Breast epithelium (tissue), 4 donors: ENCODE measurements at places on chromosomes 7 and 10. TPM values are rescaled to one million over a fixed set of nuclear protein-coding genes. Genes with fewer than 3 reads are reported as not detected.

DNA sequence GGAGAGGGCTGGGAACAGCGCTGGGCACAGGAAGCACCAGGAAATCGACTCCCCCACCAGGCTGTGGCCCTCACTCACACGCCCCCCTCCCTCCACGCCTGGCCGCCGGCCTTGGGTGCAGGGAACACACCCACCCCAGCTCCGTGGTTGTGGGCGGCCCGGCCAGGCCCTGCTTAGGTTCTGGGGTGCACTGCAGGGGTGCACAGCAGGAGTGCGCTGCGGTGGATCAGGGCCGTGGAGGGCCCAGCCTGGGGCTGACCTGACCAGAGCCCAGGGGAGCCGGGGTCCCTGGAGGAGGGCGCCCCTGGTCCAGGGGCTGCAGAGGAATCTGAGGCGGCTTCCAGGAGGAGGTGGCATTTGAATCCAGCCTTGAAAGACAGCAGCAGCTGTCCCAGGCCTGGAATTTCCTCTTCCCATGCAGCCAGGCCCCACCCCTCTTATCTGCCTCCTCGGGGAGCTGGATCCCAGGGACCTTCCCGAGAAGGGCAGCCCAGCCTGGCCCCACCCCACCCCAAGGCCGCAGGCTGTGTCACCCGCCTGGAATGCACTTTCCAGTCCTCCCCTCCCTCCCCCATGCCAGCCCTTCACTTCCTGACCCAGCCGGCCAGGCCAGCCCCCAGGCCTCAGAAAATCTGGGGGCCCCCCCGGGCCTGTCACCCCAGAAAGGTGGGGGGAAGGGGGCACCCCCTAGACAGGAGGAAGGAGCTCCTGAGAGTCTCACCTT, 18.4 kb upstream of the PDGFA start:
- DNase-seq, result no peak

DNA sequence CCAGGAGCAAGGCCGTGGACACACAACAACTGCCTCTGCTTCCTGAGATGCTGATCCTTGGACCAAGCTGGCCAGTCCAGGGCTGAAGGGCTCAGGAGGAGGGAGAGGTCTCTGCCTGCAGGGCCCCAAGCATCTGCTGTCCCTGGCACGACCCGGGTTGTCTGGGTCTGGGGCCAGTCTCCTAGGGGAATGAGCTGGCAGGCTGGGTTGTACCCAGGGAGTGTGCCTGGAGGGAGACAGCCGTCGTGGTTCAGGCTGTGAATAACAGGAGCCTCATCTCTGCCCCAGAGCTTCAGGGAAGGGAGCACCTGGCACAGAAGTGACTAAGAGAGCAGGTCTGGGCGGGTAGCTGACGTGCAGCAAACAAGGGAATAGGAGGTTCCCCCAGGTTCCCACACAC, 17.9 kb upstream of the SERPINE1 start:
- DNase-seq, result no peak

The LDB1 gene
- total RNA-seq, result 29.6 TPM

DNA sequence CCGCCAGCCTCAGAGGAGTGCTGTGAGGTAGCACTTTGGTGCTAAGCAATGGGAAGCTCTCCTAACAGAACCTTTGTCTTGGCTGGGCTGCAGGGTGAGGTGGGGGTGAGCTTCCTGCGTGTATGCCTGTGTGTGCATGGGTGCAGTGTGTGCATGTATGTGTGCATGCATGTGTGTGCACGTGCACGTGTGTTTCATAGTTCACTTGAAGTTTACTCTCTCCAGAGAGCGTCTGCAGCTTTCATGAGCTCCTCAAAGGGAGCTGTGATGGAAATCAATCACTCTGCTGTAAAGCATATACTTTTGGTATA, 4.9 kb upstream of the ZNF467 start:
- DNase-seq, result no peak

DNA sequence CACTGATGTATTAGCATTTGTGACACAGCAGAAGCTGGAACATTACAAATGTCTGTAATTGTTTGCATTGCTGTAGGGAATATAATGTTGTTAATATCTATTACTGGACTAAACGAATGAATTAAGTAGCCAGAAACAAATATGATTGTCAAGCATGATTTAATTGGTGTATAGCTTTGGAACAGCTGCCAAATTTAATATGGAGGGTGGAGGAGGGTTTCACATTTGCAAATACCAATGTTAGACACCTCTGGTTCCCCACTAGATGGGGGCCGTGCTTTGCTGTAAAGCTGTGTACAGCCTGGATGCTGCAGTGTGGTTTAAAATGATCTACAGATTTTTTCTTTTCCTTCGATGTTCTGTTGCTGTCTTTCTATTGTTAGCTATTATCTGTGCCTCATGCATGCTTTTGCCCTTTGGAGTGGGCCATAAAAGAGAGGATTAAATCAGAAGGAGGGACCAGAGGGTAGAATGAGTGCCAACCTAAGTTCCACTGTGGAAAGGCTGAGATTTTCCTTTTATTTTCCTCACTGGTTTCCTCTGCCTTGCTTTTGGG, 23.1 kb downstream of the DNAJB9 start:
- DNase-seq, result no peak

The UBN2 gene
- 20.0 TPM for total RNA-seq

DNA sequence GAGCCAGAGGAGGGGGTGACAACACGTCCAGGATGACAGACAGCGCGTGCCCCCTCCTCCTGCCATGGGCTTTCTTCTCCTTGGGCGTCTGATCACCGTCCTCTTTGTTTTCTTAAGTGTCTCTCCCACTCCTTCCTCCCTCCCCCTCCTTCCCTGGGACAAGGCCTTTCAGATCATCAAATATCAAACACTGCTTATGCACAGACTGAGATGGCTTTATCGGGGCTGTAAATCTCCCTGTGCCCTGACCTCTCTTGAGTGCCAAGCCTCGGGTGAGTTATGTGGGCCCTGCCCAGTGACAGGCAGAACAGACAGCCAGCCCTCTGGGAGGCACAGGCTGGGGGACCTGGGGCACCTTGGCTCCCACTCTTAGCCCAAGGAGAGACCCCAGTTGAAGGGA, 116.4 kb downstream of the C10orf105 start:
- DNase-seq, result no peak

GRCh38 chr10:115963848-115964247, 309.2 kb downstream of the GFRA1 start:
- no peak for DNase-seq

GRCh38 chr7:134941952-134942351, 44.4 kb upstream of the AGBL3 start:
- DNase-seq, result no peak

DNA sequence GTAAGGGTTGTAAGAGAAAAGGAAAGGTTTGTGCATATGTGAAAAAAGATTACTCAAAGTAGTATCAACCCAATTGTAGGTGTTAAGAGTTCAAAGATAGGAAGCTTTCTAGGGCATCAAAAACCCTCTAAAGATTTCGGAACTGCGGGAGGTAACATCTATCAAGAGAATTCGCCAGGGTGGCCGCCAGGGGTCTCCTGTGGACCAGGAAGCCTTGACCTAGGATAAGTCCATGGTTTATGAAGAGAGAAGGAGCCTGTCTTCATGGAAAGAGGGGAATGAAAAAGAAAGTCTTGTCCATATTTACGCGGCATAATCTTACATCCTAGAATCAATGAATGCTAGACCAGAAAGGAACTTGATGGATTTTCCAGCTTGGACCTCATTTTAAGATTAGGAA, 140.7 kb upstream of the CALCR start:
- no peak for DNase-seq

The STEAP1 gene
- 19.2 TPM for total RNA-seq

- DNase-seq, result no peak
Measured at GRCh38 chr7:100484673-100485045, 932 bp downstream of the NYAP1 start.

DNA sequence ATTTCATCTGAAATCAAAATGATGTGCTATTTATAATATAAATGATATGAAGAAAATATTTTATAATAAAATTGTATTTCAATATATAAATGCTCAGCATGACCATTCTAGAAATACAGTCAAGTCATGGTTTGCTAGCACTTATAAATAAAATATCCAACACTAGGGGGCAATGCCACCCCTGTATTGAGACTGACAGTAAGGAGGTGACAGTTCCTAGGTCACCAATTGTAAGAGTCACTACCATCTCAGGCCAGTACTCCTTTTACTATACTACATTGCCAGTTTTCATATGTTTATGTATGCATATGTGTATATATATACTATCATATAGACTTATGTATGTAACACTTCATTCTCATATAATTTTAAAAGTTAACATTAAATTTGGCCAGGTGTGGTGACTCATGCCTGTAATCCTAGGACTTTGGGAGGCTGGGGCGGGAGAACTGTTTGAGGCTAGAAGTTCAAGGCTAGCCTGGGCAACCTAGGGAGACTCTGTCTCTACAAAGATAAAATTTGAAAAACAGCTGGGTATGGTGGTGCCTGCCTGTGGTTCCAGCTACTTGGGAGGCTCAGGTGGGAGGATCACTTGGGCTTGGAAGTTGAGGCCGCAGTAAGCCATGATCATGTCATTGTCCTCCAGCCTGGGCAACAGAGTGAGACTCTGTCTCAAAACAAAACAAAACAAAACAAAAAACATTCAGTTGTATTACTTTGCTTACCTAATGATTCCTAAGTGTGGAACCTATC, 2.4 kb upstream of the CNOT4 start:
- no peak for DNase-seq

The GPR85 gene
- total RNA-seq, result 1.6 TPM

DNA sequence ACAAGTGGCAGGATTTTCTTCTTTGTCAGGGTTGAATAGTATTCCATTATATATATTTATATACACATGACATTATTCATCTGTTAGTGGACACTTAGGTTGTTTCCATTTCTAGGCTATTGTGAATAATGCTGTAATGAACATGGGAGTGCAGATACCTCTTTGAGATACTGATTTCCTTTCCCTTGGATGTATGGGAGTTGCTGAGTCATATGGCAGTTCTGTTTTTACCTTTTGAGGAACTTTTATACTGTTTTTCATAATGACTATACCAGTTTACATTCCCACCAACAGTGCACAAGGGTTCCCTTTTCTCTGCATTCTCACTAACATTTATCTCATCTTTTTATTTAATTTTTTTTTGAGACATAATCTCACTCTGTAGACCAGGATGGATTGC, 1.8 kb upstream of the CLCN1 start:
- DNase-seq, result no peak

DNA sequence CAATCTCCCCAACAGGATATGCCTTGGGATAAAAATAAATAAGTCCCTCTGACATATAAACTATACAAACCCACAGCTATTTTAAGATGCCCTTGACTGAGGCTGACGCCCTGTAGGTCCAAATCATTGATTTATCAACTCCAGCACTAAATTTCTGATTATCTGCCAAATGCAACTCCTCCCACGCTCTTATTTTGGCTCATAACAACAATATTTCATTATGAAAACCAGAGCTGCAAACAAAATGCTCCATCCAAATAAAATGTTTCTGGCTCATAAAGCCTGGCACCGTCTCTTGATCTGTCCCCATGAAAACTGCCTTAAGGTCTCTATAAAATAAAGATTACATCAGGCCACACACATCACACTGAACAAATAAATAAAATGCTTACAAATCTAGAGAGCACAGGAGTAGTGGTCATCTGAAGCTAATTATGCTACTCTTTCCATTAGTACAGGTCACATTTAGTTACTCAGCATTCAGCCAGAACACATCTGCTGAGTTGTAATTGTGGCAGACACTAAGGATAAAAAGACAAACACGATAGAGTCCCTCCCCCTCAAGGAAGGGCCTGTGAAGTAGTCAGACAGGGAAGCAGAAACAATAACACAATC, 28.8 kb downstream of the CACUL1 start:
- DNase-seq, result no peak

DNA sequence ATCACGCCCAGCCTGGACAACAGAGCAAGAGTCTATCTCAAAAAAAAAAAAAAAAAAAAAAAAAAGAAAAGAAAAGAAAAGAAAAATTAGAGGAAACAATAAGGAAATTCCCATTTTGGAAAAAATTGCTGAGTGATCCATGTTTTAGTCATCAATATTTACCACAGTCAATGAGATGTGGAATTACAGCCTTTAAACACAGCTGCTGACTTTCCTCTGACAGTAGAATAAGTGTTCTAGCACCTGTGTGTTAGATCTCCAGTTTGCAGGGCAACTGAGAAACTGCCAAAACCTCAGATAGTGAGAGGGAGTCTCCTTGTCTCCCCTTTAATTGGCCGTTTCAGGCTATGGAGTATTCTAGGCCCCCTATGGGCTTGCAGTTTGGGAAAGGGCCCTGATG, 520.1 kb downstream of the KCNMA1 start:
- no peak for DNase-seq

The FHIP2A gene
- 31.0 TPM for total RNA-seq

DNA sequence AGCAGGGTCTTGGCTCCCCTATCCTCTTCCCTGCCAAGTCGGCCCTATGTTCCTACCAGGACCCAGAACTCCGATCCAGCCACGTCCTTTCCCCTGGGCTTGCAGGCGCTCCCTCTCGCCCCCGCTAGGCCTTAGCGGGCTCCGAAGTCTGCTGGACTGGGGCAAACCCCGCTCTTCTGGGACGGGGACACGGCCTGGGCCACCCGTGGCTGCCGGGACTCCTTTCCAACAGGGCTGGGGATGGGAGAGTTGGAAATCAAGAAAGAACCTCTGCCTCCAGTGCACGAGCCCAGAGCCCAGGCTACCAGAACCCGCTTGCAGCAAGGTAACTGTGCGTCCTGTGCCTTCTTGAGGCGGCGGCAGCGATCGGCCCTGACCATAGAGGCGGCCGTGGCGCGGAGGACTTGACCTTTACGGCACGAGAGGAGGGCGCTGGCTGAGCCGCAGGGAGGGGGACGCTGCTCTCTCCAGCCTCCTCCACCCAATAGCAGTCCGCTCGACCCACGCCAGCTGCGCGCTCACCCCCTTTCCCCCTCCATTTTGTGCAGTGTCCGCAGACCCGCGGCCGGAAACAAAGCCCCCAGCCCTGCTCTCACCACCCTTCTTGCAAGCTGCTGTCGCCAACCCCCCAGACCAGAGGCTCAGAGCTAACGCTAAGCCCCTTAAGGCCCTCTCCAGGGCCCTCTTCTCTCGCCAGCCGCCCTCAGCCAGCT, 7.0 kb upstream of the HOXA11 start:
- DNase-seq, result no peak

The CLRN3 gene
- 0.98 TPM for total RNA-seq

DNA sequence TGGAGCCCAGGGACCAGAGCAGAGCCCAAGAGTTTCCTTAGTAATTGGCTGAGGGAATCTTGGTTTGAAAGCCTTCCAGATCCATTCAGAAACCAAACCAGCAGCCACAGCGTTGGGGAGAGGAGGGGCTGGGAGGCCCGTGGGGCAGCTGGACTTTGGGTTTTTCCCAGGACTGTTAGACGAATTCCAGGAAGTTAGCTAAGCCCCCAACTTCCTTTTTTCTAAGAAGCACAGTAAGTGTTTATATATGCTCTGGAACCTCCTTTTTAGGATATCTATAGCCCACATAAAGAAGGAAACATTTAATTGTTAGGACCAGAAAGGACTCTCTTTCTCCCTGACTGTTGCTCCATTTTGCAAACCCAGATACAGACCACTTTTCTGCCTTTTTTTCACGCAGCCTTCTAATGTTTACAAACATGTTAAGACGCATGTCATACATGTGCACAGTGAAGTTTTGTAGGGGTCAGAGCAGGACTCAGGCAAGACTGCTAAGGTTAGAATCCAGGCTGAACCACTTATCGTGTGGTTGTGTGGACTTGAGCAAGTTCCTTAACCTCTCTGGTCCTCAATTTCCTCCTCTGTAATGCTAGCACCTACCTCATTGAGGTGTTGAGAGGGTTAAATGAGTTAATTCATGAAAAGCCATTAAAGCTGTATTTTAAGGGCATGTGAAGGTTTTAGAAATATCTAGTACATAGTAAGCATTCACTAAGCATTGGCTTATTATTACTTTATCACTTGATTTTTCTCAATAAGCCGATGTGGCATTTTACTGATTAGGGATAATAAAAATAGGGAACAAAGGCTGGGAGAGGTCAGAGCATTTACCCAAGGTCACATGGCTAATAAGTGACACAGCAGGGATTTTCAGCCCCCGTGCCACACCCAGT, 42.4 kb downstream of the TBATA start:
- no peak for DNase-seq
